ENCODE measurements at places on chromosomes 2 and 18.

- DNase-seq, result no peak
Observed at GRCh38 chr2:129201696-129202095, 777.8 kb upstream of the RAB6C start.

- DNase-seq, result no peak
Observed at GRCh38 chr2:23700627-23701026, 226.3 kb downstream of the ATAD2B start.

- no peak for DNase-seq
Observed at GRCh38 chr2:44522846-44523245, 161.1 kb downstream of the CAMKMT start.

GRCh38 chr2:68172990-68173700, 15.5 kb downstream of the PNO1 start:
- DNase-seq, result no peak

- DNase-seq, result no peak
Observed at GRCh38 chr2:98702858-98703620, 27.9 kb downstream of the MGAT4A start.

DNA sequence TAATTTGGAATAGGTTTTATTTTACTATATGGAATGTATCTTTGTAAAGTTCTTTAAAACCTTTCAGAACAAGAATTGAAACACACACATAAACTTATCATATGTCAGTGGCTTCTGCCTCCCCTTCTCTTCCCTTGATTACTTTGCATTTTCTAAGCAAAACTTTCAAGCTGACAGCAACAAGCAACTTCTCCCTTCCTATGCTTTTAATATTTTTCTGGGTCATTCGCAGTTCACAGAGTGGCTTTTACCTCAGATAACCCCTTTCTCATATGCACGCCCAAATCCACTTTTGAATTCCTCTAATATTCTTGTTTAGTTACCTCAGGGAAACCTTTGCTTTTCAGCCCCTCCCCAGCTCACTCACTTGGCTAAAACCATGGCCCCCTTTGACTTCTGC, 36.7 kb upstream of the CDC42EP3 start:
- DNase-seq, result no peak

DNA sequence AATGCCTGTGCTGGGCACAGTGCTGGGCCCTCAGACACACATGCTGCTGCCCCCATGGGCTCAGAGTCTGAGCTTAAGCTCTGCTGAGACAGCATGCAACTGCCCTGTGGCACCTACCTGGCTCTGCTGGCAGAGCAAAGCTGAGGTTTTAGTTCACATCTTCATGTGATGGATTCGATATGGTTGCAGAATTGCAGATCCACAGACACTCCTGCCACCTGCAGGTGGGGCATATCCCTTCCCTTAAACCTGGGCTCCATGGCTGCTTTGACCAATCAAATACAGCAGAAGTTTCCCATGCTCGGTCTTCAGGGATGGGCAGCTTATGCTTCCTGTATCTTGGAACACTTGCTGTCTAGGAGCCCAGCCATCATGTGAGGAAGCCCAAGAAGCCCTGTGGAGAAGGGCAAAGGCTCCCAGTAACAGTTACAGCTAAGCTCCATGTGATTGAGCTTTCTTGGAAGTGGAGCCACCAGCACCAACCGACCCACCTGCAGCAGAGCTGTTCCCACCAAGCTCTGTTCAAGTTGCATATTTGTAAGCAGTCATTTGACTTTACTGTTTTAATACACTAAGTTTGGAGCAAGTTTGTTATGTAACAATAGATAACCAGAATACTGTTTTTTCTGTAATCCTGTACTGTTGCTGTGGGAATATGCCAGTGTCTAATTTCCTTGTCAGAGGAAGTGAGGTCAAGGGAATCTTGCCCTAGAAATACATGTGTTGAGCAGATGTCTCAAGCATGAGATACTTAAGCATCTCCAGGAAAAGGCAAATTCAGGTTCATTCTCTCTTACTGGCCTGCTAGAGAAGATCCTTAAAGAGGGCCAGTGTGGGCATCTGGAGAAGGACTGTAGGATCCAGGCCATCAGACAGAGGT, 79.3 kb downstream of the SH3RF3 start:
- no peak for DNase-seq

DNA sequence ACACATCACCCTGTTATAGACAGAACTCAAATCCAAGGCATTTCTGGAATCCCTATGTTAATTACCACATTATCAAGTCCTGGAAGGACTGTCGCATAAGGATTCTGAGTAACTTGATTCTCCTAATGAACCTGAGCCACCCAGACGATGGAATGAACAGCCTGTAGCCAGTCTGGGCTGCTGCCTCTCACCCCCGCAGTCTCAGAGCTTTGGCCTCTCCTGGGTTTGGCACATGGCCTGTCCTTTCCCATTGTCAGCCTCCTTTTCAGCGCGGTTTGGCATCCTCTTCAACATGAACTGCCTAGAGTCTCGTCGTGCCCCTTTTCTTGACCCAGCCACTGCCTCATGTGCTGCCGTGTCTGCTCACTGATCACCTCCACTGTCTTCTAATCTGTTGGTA, 147.6 kb downstream of the SLC8A1 start:
- no peak for DNase-seq

Data from CD4-positive, alpha-beta T cell treated with Interleukin-4 for 4 hours (primary cell).